IPS-NIHi11 (cell line): ENCODE measurements at places on chromosomes 2 and 18.

DNA sequence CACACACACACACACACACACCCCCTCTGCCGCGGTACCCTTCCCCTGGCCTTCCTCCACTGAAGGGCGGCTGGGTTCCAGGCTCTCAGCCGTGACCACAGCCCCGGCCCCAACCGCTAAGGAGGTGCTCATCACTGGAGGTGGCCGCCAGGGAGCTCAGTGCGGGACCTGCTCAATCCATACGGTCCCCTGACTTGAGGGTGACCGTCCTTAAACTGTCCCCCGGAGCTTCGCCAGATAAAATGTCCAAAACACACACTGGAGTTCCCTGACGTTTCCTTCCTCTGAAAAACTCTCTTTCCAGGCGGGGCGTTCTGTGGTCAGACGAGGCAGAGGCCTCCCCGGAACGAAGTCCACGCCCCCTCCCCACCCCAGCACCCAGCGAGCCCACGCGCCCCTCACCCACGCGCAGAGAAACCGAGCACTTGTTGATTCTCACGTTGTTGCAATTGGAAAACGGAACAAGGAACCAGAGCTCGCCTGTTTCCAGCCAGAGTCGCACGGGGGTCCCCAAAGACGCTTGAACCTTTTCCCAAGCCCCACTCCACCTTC is 1.4 kb downstream of the MBP start:
- no peak for DNase-seq

GRCh38 chr2:39666491-39667101 is 879 bp downstream of the TMEM178A start:
- peak; percentile 38 for DNase-seq

DNA sequence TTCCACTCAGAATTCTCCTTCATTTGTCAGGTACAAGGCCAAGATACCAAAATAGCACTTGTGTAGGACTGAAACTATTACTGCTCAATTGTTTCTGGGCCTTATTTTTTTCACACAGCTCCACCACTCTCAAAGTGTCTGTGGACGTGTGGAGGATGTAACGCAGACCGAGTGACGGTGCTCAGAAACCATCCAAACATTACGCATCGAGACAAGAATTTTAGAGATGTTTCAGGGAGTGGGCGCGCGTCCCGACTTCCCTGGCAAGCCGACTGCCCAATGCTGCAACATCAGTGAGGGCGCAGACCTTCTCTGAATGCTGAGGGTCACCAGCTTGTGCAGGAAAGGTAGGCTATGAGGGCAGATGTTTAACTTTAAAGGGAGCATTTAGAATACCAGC is 108.4 kb downstream of the GATA6 start:
- DNase-seq, result no peak

- DNase-seq, result no peak
Measured at GRCh38 chr2:168239281-168239680, 8.1 kb downstream of the STK39 start.

GRCh38 chr18:69934601-69935265 is 12.9 kb downstream of the CD226 start:
- no peak for DNase-seq

DNA sequence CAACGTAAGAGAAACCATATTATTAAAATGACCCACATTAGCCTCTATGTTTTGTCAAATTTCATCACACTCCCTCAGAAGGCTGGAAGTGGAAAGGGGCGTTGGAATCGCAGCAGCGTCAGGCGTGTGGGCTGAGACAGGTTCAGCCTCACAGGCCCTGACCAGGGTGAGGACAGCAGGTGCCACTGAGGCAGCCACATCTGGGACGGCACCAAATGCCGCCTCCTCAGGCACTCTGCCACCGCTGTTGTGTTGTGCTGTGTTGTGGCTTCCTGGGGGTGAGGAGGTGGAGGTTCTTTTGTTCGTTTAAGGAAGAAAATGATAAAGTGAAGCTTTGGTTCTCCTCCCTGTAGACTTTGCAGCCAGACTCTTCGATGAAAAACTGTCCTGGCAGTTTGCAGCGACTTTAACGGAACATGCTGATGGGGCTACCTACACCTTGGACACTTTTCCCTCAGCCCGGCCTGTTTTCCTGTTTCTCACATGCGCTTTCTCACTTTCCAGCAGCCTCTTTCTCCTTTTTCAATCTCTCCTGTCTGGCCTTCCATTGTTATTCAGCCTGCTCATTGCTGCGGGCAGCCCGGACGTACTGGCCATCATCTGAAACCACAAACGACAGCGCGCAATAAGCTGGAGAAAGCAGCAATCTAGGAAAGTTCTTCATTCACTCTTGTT is 44.9 kb upstream of the SALL3 start:
- no peak for DNase-seq
